NCI-H1930 (cell line): ENCODE measurements at places on chromosomes 12 and 14.
A peak's percentile ranks its signal among the peaks of the same experiment; 100 is the strongest.

DNA sequence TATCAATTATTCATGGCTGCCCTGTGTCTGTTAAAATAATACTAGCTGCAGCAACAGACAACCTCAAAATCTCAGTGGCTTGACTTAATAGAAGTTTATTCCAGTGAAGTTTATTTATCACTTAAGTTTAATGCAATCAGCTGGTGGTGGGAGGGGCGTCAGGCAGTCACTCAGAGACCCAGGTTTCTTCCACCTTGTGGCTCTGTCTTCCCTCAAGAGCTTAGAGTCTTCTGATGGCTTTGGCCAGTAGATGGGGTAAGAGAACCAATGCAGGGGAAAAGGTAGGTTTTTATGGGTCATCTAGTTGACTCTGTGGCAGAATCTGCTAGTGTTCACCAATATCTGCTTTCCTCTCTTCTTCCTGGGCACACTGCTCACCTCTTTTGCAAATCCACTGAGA is 668.9 kb downstream of the AACS start:
- no peak for DNase-seq

DNA sequence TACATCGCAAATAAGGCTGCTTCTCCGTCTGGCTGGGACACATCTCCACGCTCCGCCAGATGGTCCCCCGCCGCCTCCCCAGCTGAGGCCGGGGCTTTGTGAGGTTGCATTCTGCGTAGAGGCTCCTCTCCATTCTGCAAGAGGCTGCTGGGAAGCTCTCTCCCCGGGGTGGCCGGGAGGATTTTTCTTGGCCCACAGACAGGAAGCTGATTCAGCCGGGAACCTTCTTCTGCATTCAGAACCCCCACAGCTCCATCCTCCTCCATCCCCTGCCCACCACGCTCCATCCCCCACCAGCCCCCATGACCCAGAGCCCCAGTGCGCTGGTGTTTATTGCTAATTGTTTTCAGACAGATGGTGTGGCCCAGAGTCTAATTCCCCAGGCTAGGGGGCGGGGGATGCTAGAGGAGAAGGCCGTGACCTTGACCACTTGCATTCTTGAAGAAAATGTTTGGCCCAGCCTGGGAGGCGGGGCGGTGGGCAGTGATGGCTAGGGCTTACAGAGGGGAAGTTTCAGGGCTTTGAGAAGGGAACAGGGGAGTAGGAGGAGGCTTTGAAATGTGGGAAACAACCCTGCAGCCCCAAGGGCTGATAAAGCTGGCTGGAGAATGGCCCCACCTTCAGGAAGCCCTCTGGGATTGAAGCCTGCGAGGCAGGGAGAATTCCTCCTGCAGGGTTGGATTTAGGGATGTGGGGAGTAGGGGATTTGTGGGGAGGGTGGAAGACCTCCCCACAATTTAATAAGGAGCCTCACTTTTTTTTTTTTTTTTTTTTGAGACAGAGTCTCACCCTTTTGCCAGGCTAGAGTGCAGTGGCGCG is 88.5 kb upstream of the NCOR2 start:
- no peak for DNase-seq

DNA sequence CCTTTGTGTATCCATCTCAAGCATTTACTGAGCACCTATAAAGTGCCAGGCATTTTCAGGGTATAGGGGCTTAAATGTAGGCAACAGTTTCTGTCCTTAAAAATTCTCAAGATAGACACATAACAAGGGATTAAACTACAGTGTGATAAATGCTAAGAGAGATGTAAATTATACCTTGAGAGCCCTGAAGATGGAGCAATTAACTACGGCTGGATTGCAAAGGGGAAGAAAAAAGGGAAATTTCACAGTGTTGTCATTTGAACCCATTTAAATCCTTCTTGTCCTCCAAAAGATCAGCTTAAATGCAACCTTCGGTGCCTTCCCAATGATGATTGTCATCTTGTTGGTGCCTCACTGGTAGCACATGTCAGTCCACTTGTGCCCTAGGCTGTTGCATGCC is 11.5 kb upstream of the IL26 start:
- no peak for DNase-seq

DNA sequence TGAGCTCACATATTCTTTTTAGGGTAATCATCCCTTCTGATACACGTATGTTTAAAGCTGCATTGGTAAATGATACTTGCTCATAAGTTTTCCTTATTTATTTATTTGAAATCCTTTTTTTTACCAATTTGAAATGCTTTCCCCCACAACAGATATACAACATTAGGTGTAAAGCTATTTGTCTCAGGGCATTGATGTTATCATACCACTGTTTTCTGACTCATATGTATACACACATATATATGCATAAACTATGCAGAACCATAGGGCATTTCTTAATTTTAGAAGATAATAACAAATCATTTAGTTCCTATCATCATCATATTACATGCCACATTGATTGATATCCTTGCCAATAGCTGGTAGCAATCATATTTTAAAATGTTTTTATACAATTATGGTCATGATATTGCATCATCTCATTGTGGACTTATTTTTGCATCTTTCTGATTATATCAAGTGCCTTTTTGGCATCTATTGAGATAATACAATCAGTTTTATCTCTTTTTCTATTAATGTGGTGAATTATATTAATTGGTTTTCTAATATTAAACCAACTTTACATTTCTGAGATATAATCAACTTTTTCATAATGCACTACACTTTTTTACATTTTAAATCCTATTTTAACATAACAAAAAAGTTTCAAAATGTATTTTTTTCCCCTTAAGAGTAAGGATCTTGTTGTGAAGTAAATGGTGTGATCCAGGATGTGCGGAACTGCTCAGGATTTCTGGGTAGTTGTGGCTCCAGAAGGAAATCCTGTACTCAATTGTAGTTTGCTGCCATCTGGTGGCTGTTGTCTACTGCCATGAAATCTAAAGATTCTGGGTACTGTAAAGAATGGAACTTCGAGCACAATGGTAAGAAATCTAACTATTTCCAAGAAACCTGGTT is 16.7 kb downstream of the OR9K2 start:
- peak; percentile 44 for DNase-seq

DNA sequence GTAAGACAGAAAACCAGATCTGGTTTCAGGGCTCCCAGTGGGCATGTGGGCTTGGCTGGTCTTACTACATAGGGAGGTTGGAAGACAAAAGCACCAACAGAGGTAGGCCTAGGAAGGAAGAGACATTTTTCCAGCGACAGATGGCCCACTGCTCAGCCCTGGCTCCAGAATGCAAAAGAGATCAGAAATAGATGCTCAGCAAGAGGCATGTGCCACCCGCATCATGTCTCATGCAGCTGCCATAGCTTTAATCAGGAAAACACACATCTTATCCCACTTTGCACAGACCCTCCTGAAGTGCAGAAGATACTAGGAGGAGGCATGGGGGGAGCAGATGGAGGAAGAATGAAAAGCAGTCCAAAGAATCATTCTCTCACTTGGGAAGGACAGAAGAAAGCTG is 25.3 kb downstream of the VASH1 start:
- DNase-seq: no peak

GRCh38 chr12:109872-110271 is 43.3 kb downstream of the IQSEC3 start:
- DNase-seq: no peak

DNA sequence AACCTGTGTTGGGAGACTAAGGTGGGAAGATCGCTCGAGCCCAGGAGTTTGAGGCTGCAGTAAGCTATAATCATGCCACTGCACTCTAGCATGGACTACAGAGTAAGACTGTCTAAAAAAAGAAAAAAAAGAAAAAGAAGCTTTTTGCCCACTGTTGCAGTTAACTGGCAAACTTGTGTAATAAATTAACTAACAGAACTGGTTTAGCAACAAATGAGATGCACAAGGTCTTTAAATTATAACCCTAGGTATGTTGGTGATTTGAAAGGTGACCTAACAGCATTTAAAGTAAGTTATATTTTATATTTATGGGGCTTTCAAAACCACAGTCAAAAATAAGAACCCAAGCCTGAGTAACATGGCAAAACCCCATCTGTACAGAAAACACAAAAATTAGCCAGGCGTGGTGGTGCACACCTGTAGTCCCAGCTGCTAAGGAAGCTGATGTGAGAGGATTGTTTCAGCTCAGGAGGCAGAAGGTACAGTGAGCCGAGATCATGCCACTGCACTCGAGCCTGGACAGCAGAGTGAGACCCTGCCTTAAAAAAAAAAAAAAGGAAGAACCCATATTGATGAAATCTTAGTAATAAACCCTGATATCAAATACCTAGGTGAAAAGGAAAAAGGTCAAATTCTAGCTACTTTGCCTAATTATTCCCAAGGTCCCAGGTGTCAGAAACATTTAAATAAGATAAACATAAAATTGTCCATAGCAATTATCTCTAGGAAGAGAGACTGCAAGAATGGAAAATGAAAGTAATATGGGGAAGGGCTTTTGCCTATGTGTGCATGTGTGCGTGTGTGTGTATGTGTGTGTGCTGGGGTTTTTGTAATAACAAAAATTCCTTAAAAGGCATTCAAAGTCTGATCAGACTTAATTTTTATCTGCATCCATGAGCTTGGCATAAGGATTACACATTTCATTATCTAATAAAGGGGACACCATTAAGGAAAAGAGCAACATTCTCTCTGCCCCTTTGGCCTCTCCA is 15.4 kb downstream of the SYNE2 start:
- no peak for DNase-seq

DNA sequence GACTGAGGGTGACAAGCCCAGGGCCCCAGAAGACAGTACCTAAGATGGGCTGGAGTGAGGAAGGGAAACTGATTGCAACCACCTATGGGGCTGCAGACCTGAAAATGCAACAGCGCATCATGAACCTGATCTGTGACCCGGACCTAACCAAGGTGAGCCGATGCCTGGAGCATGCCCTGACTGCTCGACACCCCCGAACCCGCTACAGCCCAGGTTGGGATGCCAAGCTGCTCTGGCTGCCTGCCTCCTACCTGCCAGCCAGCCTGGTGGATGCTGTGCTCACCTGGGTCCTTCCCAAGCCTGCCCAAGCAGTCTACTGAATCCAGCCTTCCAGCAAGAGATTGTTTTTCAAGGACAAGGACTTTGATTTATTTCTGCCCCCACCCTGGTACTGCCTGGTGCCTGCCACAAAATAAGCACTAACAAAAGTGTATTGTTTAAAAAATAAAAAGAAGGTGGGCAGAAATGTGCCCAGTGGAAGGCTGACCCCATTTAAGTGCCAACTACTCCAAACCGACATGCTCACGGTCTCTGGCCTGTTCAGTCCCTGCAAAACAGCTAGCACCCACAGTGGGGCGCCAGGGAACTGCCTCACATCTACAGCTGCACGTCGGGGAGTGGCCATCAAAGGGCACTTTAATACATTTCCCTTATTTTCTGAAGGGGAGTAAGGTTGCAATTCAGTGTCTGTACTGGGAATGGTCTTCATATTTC is 4.2 kb downstream of the RDH5 start:
- DNase-seq: peak; percentile 26

DNA sequence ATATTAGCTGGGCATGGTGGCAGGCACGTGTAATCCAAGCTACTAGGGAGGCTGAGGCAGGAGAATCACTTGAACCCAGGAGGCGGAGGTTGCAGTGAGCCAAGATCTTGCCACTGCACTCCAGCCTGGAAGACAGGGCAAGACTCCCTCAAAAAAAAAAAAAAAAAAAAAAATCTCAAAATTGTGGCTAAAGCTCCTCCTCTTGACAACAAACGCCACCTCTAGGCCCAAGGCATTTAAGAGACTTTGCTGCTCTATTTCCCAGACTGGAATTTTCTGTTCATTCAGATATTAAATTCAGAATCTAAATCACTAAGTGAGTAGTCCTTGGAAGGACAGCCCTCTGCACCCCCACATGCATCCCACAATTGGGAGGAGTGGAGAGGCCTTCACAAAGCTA is 1.4 kb downstream of the ZFYVE1 start:
- no peak for DNase-seq

DNA sequence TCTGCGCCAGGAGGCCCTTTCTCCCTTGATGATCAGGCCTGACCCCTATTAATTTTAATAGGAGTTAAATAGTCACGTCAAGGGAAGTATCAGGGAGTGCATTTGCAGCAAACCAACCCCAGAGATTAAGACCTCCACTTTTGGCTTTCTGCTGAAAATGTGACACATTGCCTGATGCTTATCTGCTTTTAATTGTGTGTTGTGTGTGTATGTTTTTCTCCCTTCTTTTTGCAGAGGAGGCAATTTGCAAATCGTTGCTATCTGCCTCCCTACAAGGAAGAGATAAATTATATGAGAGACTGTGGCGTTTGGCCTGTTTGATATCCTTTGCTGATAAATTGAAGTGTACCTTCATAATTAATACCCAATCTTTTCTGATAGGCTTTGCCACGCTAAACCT is 822.9 kb downstream of the VRK1 start:
- no peak for DNase-seq

- DNase-seq: no peak
Observed at GRCh38 chr12:78683031-78683430, 181.5 kb upstream of the SYT1 start.

DNA sequence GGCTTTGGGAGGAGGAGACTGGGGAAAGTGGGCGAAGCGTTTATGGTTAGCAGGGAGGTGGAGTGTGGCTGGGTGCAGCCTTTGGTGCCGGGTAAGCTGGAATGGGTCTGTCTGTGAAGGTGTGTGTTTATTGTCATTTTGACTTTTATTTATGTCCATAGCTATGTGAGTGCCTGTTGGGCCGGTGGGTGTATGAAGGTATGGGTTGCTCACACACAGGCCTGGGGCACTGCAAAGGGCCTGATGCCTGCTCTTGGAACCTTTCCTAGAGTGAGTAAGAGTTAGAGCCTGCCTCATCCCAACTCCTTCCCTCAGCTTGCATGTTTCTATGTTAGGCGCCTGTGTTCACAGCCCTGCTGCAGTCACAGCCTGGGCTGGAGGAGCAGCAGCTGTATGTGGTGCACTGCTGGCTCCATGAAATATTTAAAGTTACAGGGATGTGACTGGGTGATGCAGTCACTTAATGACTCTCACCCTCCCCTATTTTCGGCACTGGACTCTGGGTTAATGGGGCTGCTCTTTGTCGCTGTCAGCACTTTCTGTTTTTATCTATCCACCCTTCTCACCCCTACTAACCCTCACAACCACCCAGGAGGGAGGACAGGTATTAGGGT is 2.6 kb upstream of the PPP1R1A start:
- no peak for DNase-seq

GRCh38 chr14:38073641-38074040 is 134.1 kb upstream of the SSTR1 start:
- DNase-seq: no peak

DNA sequence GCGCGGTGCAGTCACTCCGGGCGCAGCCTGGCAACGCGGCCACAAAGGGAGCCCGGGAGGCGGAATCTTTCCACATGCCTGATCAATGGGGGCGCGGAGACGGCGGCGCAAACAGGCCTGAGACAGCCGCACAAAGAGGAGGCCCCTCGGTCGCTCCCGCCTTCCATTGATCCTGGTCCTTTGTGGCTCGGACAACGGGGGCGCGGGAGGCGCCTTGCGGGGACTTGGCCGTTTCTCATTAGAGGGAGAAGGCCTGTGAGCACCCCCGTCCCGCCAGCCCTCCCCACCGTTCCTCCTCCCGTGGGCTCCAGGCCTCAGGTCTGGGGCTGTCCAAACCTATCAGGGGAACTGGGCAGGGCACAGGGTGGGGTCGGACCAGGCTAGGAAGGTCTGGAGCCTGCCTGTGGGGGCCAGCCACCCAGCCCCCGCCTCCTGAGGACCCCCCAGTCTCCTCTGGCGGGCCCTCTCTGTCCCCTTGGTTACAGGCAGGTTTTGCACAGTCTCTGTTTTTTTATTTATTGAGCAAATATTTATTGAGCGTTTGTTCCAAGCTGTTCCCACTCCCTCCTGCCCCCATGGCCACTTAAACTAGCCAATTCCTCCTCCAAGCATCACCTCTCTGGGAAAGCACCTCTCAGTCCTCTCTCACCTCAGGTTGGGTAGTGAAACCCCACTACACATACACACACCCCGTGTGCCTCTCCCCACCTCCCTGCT is 29.0 kb upstream of the MSI1 start:
- DNase-seq: peak; percentile 16

- no peak for DNase-seq
Observed at GRCh38 chr14:95184413-95184790, 27.1 kb upstream of the DICER1 start.
